ENCODE measurements at places on chromosomes 7 and 10.

- no peak for DNase-seq
Measured at GRCh38 chr10:7400068-7400715, 10.6 kb downstream of the SFMBT2 start.

DNA sequence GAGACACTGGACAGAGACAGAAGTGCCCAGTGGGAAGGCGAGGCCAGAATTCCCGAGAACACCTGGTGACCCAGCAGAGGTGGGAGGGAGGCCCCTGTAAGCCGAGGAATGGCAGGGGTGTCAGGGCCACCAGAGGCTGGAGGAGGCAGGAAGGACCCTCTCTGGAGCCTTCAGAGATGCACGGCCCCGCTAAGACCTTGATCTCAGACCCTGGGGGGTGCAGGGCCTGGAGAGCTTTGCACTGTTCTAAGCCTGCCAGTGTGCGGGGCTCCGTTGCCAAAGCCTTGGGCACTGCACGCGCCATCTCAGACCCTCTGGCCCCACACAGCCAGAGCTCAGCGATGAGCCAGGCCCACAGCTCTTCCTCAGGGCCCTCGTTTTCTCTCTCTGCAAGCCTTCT is 557.1 kb downstream of the PTPRN2 start:
- DNase-seq, result no peak

- DNase-seq, result no peak
Measured at GRCh38 chr10:32114508-32114907, 58.3 kb upstream of the KIF5B start.

- no peak for DNase-seq
Measured at GRCh38 chr7:69791739-69792138, 193.5 kb downstream of the AUTS2 start.

- DNase-seq, result no peak
Measured at GRCh38 chr10:43616697-43617370, 10.6 kb downstream of the ZNF485 start.

GRCh38 chr7:17095931-17096330 is 202.5 kb upstream of the AHR start:
- DNase-seq, result no peak

DNA sequence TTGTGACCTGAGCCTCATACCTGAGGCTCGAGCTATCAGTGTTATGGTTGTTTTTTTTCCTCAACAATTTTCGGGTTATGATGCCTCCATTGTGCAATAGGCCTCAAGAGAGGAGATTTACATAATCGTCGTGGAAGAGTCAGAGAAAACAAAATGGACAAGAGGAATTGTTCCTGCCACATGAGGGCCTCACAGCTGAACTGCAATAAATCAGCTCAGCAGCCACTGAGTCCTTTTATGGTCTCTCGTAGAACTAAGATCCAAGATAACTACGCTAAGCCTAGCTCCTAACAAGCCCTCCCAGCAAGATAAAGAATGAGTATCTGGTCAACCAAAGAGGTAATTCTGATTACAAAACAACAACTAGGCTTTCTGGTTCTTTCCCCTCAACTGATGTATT is 336.8 kb downstream of the WDR11 start:
- no peak for DNase-seq

DNA sequence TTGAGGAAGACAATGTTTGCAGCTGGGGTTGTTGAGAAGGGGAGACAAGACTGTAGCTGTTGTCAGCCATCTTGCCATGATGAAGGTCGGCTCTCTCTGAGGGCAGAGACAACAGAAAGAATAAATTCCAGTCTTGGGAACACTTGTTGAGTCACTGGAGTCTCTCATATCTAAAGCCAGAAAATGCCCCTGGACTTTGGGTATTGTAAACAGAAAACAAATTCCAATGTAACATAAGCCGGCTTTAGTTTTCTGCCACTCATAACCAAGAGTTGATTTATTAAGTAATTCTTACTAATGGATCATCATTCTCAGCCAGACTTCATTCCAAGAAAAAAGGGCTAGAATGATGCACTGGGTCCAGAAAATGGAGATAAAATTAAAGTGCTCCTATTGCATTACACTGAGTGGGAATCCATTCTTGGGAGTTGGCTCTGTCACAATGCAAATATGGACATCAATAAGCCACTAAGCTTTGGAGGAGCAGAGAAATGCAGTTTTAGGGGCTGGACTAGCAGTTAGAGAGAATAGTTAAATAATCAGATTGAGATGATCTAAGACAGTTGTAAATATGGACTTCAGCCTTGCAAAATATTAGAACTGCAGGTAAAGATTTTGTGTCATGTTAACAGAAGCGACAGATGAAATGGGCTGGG is 78.9 kb downstream of the ADAM12 start:
- DNase-seq, result no peak

GRCh38 chr7:155048006-155048405 is 22.1 kb upstream of the HTR5A start:
- no peak for DNase-seq

DNA sequence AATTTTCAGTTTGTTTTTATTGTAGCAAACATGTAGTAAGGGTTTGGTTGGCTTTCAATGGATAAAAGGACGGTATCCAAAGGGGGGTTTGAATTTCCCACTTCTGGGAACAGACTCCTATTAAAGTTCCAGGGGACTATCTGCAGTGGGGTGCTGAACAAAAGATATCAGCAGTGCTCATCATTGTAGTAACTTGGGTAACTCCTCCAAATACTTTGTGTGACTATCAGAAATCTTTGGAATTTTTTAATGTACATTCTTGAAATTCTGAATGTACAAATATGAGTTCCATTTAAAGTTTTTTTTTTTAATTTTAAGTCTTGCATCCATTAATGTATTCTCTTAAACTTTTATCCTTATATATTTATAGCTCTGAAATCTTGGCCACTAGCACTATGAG is 42.1 kb downstream of the CYP51A1 start:
- DNase-seq, result no peak

DNA sequence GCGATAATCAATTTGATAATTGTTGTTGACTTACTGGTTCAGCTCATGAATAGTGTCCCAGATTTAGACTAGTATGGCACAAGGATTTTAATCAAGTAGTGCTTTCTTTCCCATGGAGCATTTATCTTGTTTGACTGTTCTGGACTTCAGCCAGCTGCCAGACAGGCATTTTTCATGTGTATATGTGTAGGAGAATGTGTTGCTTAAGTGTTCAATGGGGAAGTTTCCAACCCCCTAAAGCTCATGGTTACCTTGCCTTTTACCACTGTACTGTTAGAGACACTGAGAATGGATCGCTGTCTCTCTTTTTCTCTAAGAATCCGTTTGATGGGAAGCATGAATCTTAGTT is 103.9 kb downstream of the LRRC4 start:
- DNase-seq, result no peak

DNA sequence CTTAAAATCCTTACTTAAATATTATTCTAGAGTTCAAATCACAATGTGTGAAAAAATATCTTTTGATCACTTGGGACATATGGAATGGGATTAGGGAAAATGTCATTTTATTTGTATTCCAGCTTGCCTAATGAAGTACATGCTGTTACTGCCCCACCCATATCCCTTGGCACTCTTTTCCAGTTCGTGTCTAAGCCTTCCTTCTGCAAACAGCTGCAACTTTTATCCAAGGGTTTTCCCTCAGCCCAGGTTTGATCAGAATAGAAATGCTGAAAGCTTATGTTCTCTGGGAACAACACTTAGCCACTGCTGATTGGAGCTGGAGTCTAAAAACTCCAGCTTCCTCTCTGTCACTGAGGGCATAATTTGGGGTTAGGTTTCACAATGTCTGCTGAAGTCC is 214.1 kb upstream of the FAM3C start:
- no peak for DNase-seq

GRCh38 chr10:93566435-93567276 is at the start of gene FFAR4:
TSS of gene FFAR4 (plus strand) at chr10:93566665. CDS start at chr10:93566721, 56 bp downstream.
- no peak for DNase-seq

DNA sequence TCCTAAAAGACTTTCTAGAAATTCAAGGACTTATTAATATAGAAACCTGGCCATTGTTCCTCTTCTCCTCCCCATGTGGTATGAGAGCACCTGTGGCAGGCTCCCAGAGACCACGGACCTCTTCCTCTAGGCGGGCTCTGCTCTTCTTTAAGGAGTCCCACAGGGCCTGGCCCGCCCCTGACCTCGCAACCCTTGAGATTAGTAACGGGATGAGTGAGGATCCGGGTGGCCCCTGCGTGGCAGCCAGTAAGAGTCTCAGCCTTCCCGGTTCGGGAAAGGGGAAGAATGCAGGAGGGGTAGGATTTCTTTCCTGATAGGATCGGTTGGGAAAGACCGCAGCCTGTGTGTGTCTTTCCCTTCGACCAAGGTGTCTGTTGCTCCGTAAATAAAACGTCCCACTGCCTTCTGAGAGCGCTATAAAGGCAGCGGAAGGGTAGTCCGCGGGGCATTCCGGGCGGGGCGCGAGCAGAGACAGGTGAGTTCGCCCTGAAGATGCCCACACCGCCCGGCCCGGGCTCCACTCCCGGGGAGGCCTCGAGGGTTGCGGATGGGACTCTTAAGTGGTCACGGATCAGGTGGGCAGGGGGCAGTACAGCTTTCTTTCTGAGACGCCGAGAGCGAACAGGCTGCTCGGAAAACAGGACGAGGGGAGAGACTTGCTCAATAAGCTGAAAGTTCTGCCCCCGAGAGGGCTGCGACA is at the start of gene SLC26A4:
TSS of gene SLC26A4 (plus strand) at position 448 of the 700 bp plus-strand sequence. CDS start 814 bp downstream, outside the sequence.
- DNase-seq, result no peak

- DNase-seq, result no peak
Measured at GRCh38 chr7:34501156-34501555, 156.9 kb upstream of the NPSR1 start.

DNA sequence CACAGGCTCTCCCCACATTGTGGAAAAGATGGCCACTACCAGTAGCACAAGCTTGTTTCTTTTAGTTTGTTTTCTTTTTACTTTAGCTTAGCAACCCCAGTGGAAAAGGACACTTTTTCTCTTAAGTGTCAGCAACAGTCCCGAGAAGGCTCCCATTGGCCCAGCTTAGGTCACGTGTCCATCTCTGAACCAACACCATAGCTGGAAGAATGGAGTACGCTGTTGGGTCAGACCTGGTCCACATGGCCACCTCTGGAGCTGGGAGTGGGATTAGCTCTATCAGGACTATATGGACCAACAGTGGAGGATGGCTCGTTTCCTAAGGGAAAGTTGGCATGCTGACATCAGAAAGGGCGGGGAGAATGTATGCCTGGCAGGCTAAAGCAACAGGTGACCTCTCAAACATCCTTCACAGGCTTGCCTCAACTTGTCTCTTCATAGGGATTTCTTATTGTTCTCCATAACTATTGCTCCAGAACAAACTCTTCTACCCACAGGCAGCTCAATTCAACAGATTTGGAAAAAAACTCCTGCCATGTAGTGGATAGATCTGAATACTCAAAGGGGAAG is 27.6 kb upstream of the NEUROG3 start:
- DNase-seq, result no peak

DNA sequence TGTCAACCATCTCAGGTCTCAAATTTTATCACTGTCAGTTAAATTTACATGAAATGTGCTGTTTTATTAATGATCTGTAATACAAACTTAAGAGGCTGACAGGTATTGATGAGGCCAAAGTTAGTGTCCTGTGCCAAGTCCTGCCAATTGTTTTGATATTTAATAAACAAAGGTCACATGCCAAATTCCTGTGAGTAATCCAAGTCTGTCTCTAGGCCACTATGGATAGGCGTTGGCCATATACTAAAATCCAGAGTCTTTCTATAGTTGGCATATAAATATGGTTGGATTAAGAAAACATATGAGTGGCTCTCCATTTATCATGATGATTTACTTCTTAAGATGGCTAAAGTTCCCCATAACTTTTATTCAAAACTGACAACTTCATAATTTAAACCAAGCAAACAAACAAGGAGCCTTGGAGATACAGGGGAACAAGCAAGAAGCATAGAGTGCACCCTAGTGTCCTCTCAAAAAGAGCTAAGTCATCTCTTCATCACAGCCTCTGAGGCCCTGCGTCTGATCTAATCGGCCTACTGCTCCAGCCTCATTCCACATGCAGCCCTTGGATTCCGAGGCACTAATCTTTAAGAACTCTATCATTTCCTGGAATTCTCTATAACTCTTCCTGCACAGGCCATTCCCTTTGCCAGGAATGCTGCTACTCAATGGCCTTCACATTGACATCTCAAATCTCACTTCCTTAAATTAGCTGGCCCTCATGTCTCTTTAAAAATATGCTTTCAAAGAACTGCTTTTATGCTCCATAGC is 32.7 kb upstream of the NRCAM start:
- no peak for DNase-seq

GRCh38 chr7:47581804-47582763 is at the start of gene TNS3:
TSS of gene TNS3 (minus strand) at chr7:47582111. CDS start at chr7:47439636, 142,475 bp downstream.
- no peak for DNase-seq

GRCh38 chr7:112431803-112432202 is 18.5 kb upstream of the IFRD1 start:
- no peak for DNase-seq

DNA sequence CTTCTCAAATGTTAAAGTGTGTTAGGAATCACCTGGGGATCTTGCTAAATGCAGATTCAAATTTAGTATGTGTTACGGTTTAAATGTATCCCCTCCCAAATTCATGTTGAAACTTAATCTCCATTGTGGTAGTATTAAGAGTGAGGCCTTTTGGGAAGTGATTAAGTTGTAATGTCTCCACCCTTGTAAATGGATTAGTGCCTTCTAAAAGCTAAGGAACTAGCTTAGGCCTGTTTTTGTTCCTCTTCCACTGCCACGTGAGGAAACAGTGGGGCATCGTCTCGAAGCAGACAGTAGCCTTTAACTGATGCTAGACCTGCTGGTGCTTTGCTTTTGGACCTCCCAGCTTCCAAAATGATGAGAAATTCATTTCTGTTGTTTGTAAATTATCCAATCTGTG is 52.3 kb upstream of the SEMA3D start:
- no peak for DNase-seq

DNA sequence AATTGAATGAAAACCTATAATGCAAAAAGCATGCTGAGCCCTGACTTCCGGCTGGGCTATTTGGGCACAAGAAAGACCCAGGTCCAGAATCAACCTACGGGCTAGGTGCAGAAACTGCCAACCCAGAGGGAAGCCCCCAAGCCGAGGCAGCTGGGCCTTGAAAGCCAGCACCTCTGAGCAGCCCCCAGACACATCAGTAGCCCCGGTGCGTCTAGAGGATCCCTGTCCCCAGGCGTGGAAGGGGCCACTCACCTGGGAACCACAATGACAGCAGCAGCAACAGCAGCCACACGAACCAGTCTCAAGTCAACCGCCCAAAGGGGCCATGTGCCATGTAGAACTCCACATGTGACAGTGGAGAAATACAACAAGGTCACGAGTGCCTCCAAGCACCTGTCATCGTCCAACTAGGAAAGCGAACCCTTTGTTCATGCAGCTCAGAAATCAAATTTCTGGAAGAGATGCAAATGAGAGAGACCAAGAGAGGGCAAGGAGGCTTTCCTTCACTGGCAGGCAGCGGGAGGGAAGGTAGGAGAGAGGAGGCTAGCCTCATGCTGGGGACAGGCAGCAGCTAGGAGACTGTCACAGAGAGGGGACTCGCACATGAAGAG is 57.5 kb upstream of the CHST15 start:
- no peak for DNase-seq

GRCh38 chr7:24133691-24134090 is 150.3 kb upstream of the NPY start:
- no peak for DNase-seq

DNA sequence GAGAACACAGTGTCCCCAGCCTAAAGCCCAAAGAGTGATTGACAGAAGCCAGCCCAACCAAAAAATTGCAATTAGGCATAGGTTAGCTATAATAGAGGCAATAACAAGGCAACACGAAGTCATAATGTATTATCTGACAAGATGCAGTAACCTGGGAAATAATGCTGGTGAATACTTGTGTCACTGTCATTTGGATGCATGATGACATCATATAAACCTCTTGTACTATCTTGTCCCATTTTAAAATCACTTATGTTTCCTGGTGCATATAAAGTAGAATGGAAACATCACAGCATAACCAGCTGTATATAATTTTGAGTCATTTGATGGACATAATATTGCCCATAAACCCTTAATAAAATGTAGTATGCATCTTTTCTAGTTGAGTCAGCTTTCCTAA is 1138.3 kb upstream of the LRRTM3 start:
- no peak for DNase-seq
